ENCODE measurements at places on chromosomes 7 and 10.

GRCh38 chr10:90125456-90126255 is 424.3 kb downstream of the KIF20B start:
- no peak for DNase-seq

- DNase-seq: no peak
Observed at GRCh38 chr7:90777465-90777864, 181.3 kb downstream of the CDK14 start.

- no peak for DNase-seq
Observed at GRCh38 chr7:129367349-129367699, 66.9 kb upstream of the STRIP2 start.

DNA sequence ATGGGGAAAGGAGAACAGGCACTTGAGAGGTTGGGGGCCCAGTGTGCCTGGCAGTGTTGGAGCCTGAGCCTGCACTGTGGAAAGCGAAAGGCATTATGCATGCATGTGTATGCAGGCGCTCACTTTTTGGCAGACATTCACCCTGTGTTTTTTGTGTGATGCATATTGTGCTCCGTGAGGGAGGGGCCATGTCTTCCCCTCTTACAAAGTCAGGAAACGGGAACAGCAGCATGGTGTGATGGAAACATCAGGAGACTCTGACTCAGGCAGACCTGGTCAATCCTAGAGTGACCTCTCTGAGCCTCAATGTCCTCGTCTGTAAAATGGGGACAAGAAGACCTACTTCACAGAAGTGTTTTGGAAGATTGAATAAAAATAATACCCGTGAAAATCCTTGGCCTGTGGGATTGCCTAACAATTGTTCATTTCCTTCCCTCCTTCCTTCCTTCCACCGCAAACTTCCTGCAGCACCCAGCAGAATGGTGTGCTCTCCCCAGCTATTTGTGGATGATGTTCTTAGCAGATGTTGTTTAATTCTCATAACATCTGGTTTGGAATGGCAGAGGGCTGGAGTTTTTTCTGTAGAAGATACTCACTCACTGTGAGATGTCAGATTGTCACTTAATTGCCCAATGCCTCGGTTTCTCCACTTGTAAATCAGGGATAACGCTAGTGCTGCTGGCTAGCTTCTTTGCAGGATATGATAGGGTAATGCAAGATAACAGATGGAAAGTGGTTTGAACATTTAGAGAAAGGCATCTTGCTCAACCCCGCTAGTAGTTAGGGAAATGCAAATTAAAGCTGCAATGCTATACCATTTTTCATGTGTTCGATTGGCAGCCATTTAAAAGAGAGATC is 39.8 kb downstream of the CDH23 start:
- no peak for DNase-seq

DNA sequence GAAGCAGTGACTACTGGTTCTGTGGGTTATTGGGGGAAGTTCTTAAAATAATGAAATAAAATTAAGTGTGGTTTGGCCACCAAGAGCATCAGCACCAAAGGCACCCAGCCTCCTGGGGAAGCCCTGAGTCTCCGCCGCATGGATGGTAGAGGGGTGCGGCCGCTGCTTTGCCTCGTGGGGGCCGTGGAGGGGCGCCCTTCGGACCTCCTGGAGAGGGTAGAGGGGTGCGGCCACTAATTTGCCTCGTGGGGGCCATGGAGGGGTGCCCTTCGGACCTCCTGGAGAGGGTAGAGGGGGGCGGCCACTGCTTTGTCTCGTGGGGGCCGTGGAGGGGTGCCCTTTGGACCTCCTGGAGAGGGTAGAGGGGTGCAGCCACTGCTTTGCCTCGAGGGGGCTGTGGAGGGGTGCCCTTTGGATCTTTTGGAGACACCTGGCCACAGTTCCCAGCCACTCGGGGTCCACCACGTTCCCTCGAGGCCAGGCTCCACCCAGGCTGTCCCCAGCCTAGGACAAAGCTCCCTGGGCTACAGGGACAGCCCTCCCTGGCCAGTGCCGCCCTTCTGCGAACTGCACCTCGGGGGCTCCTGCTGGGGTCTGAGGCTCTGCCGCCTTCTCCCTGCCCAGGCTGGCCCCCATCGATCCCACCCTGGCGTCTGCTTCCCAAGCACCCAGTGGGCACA is 535.1 kb downstream of the PTPRN2 start:
- no peak for DNase-seq

DNA sequence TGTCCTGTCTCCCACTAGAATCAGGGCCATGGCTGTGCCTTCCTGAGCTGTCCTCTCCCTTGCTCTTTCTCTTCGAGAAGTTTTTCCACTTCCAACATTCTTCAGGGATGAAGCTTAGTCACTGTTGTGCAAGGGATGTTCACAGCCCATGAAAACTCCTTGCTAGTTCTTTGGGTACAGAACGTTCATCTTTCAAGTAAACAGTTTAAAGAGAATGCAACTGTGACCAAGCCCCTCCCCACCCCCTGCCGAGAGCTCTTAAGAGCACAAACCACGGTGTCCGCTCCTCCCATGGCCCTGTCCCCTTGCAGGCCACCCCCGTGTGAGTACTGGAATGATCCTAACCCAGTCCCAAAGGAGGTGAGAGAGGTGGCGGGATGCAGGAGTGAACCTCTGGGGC is 161.1 kb upstream of the RHEB start:
- DNase-seq: no peak
